Left lung (tissue), 14 donors: ENCODE measurements at places on chromosomes 12 and 14. TPM values are rescaled to one million over a fixed set of nuclear protein-coding genes. Genes with fewer than 3 reads are reported as not detected.

RTN1 gene
- 7.9 TPM for total RNA-seq

- no peak for DNase-seq
Measured at GRCh38 chr12:42084522-42084921, 60.2 kb downstream of the GXYLT1 start.

DNA sequence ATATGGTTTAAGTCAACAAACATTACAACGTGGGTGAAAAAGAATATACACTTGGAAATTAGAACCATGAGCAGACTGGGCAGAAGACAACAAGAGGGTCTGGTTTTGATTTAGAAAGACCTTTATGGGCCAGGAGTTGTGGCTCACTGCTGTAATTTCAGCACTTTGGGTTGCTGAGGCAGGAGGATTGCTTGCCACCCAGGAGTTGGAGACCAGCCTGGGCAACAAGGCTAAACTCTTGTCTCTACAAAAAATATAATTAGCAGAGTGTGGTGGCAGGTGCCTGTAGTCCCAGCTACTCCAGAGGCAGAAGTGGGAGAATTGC, 2.7 kb upstream of the NFKBIA start:
- no peak for DNase-seq

METTL1 gene
- total RNA-seq: 17.3 TPM

DCN gene
- 966 TPM for total RNA-seq

- DNase-seq: peak; percentile 89
Measured at GRCh38 chr14:75542588-75543091, 20.4 kb downstream of the BATF start.

GRCh38 chr14:94462219-94462551, 9.6 kb upstream of the SERPINA11 start:
- no peak for DNase-seq

GRCh38 chr14:76762411-76763095, 1.3 kb downstream of the VASH1 start:
- DNase-seq: no peak

RNASE7 gene
- not detected for total RNA-seq

GRCh38 chr12:105738051-105738450, 400.7 kb downstream of the NUAK1 start:
- no peak for DNase-seq

P2RX2 gene
- not detected for total RNA-seq

DNA sequence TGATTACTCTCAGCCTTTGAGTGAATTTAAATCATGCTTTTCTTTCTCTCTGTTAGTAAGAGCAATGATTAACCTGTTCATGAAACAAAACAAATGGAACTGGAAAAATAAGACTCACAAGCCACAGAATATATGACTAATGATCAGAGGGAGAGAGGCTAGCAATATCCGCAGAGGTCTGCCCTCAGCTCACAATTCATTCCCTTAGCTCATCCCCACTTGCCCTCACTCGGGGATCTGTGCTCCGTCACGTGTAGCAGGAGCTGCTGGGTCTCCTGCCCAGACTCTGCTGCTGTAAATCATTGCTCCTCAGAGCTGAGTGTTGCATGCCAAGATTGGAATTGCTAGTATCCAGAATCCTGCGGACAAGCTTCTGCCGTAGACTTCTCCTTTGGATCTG, 53.1 kb upstream of the GNG2 start:
- no peak for DNase-seq

GRCh38 chr14:72164420-72165228, 232.4 kb downstream of the RGS6 start:
- no peak for DNase-seq

DNA sequence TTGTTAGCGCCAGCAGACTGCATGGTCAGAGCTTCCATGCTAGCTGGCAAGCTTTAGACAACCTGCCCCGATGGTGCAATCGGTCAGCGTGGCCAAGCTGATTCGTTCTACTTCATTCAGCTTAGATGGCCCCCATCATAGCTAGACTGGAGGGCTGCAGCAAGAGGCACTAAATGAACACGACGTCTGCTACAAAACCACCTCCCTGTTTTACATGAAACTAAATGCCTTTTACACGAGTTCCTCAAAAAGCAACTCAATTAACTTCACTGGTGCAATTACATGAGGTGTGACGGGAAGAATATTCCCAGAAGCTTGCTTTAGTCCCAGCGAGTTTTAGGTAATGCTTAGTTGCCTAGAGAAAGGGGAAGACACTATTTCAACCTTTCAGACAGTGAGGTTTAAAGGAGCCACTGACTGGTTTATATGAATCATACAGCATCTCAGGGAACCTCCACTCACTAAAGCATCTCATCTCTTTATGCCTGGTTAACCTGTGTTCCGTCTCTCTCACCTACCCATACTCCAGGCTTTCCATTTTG, 8.4 kb downstream of the NIN start:
- DNase-seq: no peak

DNA sequence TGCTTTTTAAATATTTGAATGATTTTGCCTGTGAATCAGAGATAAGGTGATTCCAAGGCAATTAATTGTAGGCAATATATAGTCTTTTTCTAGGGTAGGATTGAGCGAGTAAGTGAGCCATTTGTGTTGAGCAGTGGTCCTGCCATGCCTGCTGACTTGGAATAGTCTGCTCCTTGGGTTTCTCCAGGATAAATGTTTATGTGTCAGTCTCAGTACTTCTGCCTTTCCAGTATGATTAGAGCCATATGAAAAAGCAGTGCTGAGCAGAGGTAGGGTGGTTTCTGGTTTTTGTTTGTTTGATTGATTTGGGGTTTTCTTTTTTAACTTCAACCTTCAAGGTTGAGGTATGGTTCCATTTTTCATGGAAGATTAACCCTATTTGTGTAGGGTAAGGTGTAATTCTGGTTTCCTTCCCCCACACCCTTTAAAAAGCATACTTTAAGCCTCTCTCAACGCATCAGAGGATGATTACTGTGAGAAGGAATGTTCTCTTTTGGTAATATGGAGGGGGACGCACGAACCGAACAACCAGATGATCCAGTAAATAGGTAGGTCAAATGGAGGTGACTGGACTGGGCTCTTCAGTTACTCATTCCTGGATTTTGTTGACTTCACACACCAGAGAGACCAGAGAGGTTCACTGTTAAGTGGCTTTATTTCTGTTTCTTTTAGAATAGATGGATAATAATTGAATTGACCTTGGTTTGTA, 22.7 kb downstream of the FRMD6 start:
- DNase-seq: no peak

- peak; percentile 94 for DNase-seq
Measured at GRCh38 chr14:74712499-74713394, at the start of the genes AREL1 and FCF1. AREL1 (minus strand) TSS chr14:74713080; CDS start chr14:74685615, 27,465 bp downstream. FCF1 (plus strand) TSS chr14:74713144; CDS start chr14:74713198, 54 bp downstream.

RASAL1 gene
- total RNA-seq: 0.24 TPM

DNA sequence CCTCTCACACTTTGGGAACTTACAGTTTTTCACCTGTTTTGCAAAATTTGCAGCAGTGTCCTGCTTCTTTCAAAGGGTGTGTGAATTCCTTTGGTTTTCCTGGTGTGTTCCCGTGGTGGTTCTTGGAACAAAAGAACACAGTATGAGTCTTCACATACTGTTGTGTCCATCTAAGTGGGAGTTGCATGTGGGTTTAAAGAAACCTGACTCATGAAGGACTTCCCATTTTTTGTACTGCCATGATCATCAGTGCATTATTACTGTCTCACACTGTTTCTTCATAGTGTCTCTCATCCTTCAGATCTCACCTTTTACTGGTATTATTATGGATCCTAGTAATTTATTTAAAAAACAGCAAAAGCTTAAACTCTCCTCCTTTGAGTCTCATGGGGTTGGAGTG, 3.8 kb upstream of the GZMH start:
- DNase-seq: no peak

- DNase-seq: no peak
Measured at GRCh38 chr12:124786061-124786964, 77.4 kb downstream of the SCARB1 start.

RNASE1 gene
- 518 TPM for total RNA-seq

C12orf57 gene
- total RNA-seq: 194 TPM

- no peak for DNase-seq
Measured at GRCh38 chr14:27557445-27557844, 959.6 kb upstream of the NOVA1 start.

- DNase-seq: no peak
Measured at GRCh38 chr12:106960443-106960842, 4.7 kb downstream of the TMEM263 start.

DNA sequence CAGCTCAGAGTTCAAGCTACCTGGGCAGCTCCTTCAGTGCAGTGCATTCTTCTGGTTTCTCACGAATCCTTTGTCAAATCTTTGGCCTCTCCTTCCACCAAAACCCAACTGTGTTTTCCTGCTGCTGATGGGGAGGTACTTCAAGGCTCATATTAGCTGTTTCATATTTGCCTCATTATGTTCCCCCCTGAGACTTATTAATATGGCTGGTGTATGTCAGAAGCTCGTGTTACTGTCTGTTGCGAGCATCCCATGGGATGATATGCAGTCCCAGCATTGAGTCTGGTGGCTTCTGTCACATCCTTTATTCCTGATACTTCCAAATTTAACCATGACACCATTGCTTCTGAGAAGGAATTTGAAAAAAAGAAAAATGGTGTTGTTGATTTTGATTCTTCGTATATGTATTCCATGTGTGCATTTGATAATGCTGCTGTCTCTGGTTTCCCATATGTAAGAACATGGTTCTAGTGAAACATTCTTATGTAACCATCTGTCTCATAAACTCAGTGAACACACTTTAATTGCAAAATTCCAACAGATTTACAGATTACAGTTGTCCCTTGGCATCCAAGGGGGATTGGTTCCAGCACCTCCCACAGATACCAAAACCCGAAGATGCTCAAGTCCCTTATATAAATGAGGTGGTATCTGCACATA, 149.1 kb downstream of the KICS2 start:
- no peak for DNase-seq

CLEC6A gene
- total RNA-seq: 0.42 TPM

- no peak for DNase-seq
Measured at GRCh38 chr12:63389211-63389610, 238.2 kb upstream of the AVPR1A start.

MGST1 gene
- 679 TPM for total RNA-seq

- DNase-seq: no peak
Measured at GRCh38 chr12:105775343-105775742, 363.4 kb downstream of the NUAK1 start.

- no peak for DNase-seq
Measured at GRCh38 chr12:129073157-129073915, 220.1 kb downstream of the GLT1D1 start.

NTS gene
- 5.4 TPM for total RNA-seq

DNA sequence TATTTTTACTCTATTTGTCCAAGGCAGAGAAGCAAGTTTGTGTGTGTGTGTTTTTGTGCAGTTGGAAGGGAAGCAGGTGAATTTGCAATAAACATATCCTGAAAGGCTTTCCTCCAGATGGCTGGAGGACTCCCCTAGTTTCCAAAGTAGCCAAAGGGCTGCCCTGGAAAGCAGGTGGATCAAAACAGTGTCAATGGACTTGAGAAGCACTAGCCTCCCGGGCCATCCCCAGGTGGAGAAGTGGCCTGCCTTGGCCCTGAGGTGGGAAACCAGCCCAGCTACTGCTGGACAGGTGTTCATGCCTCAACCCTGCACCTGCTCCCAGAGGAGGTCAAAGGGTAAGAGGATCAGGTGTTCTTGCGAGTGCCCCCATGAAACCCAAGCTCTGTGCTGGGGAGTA, 1046.9 kb downstream of the VRK1 start:
- no peak for DNase-seq

GRCh38 chr12:68428724-68429501, 96.8 kb upstream of the MDM1 start:
- no peak for DNase-seq

- DNase-seq: no peak
Measured at GRCh38 chr12:64583771-64584421, 26.4 kb upstream of the RASSF3 start.

DNA sequence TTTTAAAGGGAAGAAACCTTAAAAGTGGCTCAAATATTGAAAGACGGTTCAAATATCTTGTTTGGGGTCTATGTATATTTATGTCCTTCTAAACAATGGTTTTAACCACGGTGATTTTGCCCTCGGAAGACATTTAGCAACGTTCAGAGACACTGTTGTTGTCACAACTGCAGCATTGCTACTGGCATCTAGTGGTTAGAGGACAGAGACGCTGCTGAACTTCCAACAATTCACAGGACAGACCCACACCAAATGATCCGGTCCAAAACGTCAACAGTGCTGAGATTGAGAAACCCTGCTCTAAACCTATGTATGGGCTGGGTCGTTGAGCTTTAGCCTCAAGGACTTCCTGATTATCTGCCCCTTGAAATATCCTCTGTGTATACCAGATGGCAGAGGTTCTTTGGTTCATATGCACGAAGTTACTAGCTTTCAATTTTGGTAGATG, 1.7 kb downstream of the ANGEL1 start:
- no peak for DNase-seq

- no peak for DNase-seq
Measured at GRCh38 chr12:121036810-121037326, 2.2 kb downstream of the OASL start.

GRCh38 chr14:102731871-102732800, 45.1 kb upstream of the TRAF3 start:
- DNase-seq: no peak

DNA sequence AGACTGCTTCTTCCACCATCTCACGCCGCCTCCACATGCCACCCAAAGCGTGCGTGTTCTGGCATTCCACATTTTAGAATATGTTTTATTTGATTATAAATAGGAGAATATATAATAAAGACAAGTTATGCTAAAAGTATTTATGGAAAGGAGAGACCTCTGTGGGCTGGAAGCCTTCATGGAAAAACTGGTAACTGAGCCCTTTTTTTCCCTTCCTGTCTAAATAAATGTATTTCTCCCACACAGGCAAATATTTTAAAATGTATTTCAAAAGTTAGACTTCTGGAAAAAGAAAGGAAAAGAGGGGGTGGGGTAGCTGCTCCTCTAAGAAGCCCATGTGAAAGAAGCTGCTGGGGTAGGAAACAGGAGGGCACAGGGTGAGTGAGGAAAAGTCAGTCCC, 16.1 kb upstream of the NR4A1 start:
- peak; percentile 13 for DNase-seq

DNA sequence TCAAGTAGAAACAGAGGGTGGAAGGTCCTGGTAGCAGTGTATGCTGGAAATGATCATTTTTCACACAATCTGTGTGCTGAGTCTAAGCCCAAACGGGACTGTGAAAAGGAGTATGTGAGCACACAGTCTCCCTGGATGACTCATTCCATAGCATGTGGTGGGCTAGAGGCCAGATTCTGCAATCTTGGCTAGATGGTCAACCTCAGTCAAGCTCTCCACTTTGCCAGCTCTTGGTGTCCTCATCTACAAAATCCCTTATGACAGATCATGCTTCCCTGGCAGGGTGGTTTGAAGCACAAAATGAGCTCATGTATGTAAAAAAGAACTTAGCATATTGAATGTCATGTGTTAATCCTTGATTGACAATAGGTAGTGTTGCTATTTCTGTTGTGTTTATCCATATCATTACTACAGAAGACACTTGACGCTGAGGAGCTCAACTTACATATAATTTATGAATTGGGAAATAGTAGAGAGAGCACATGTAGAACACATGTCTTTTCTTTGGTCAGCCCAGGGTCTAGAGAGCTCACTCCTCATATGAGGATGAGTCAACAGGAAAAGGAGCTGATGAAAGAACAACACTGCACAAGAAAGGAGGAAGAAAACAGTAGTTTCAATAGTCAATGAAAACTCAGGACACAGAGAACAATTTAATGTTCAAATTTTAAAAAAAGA, 517.5 kb downstream of the BCL11B start:
- no peak for DNase-seq

- DNase-seq: no peak
Measured at GRCh38 chr12:122322501-122322900, 56.2 kb upstream of the VPS33A start.

GRCh38 chr14:97782871-97783414, 985.8 kb downstream of the VRK1 start:
- peak; percentile 42 for DNase-seq
